Esophagus muscularis mucosa (tissue), 4 donors: ENCODE measurements at places on chromosomes 5 and 9. TPM values are rescaled to one million over a fixed set of nuclear protein-coding genes. Genes with fewer than 3 reads are reported as not detected.

Gene CD14
- total RNA-seq, result 34.9 TPM

Gene NUTM2G
- not detected for total RNA-seq

Gene GRIA1
- 1.2 TPM for total RNA-seq

Gene FOXD4L3
- not detected for total RNA-seq

Gene FOXE1
- not detected for total RNA-seq

Gene PCDHGB1
- total RNA-seq, result 2.9 TPM

Gene OBP2B
- not detected for total RNA-seq

Gene GPR21
- 0.52 TPM for total RNA-seq

Gene TSSK1B
- total RNA-seq, result not detected

Gene BTNL8
- 0.34 TPM for total RNA-seq

DNA sequence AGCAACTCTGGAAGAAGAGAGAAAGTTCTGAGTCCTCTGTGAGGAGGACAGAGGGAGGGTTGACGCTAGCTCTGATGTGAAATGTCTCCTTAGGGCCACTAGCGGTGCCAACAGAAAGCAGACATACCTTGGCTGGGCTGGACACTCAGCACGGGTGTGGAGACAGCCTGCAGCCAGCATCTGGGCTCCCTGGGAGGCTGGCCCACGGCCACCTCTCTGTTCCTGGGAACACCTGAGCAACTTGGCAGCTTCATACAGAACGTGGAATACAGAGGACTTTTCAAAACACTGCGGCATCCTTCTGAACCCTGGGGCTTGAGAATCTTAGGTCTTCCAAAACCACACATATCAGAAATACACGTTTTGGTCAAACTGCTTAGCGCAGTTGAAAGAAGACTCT lies 269.1 kb downstream of the FSTL4 start:
- no peaks in the 10 kb centered on the region for H3K4me1 ChIP-seq
- no peaks in the 10 kb centered on the region for H3K27me3 ChIP-seq
- no peak for DNase-seq
- H3K36me3 ChIP-seq, result no peaks in the 10 kb centered on the region

- no peak overlapping the region for H3K4me3 ChIP-seq
- H3K27ac ChIP-seq, result no peak overlapping the region
These were observed 65.5 kb downstream of the CCNH start for GRCh38 chr5:87347272-87347671.

DNA sequence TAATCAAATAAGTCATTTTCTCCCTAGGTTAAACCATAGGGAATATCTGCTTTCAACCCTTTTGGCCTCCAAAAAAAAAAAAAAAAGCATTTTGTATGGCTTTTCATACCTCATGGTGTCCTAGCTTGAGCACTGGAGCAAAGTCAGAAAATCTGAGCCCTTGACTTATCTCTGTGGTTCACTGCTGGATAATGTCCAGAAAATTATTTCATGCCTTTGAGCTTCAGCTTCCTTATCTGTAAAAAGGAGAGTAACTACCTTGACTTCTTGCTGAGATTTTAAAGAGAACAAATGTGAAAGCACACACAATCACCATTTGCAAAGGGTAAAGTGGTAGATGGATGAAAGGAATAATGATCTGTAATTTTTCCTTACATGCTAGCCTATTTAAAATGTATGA lies 165.9 kb downstream of the ALDH1A1 start:
- no peak for DNase-seq
- H3K36me3 ChIP-seq, result no peaks in the 10 kb centered on the region
- H3K4me1 ChIP-seq, result peaks cover 5% of the 10 kb centered on the region
- H3K27ac ChIP-seq, result no peak overlapping the region

- H3K4me3 ChIP-seq, result no peak overlapping the region
- peaks cover 3% of the 10 kb centered on the region for H3K36me3 ChIP-seq
- H3K4me1 ChIP-seq, result no peaks in the 10 kb centered on the region
- no peak for DNase-seq
These were observed 181.0 kb upstream of the MAST4 start for GRCh38 chr5:66415208-66415607.

- H3K27ac ChIP-seq, result no peak overlapping the region
- no peaks in the 10 kb centered on the region for H3K36me3 ChIP-seq
- peaks cover 49% of the 10 kb centered on the region for H3K4me1 ChIP-seq
- DNase-seq, result no peak
- no peak overlapping the region for H3K4me3 ChIP-seq
- H3K27me3 ChIP-seq, result peaks cover 96% of the 10 kb centered on the region
These were observed 3.8 kb downstream of the BARHL1 start for GRCh38 chr9:132585954-132586829.

- no peak for DNase-seq
- no peaks in the 10 kb centered on the region for H3K4me1 ChIP-seq
- no peak overlapping the region for H3K4me3 ChIP-seq
- no peaks in the 10 kb centered on the region for H3K36me3 ChIP-seq
- no peak overlapping the region for H3K27ac ChIP-seq
These were observed 342.5 kb upstream of the ACTBL2 start for GRCh38 chr5:57825031-57825686.

DNA sequence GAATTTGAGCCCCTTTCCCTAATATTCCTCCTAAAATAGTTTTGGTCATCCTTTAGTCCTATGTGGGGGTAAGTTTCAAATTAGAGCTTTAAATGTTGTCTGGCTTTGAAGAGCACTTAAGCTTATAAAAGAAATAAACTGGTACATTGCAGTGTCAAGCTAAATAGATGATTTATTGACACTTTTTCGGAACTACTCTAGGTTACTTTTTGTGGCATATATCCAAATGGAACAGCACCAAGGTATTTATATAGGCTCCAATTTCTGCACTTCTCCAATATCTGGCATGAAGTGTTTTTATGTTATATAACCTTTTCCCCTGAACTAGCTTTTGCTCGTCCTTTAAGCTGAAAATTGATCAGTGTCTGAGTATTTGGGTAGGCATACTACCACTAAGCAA lies 402.5 kb downstream of the NFIB start:
- H3K4me1 ChIP-seq, result no peaks in the 10 kb centered on the region
- H3K27me3 ChIP-seq, result no peaks in the 10 kb centered on the region
- DNase-seq, result no peak
- no peak overlapping the region for H3K4me3 ChIP-seq
- no peak overlapping the region for H3K27ac ChIP-seq
- no peaks in the 10 kb centered on the region for H3K36me3 ChIP-seq

GRCh38 chr5:111853748-111854147 lies 96.8 kb upstream of the NREP start:
- H3K36me3 ChIP-seq, result no peaks in the 10 kb centered on the region
- no peaks in the 10 kb centered on the region for H3K27me3 ChIP-seq
- DNase-seq, result no peak
- peaks cover under 1% of the 10 kb centered on the region for H3K4me1 ChIP-seq
- no peak overlapping the region for H3K4me3 ChIP-seq

GRCh38 chr5:91170266-91170665 lies 212.9 kb downstream of the ARRDC3 start:
- no peak overlapping the region for H3K4me3 ChIP-seq
- no peak for DNase-seq
- no peak overlapping the region for H3K27ac ChIP-seq
- H3K4me1 ChIP-seq, result peaks cover 10% of the 10 kb centered on the region

- H3K4me3 ChIP-seq, result no peak overlapping the region
- DNase-seq, result no peak
- H3K4me1 ChIP-seq, result peaks cover 19% of the 10 kb centered on the region
- H3K36me3 ChIP-seq, result no peaks in the 10 kb centered on the region
These were observed 95.3 kb downstream of the KLF4 start for GRCh38 chr9:107394264-107394663.

GRCh38 chr5:94793113-94793815 lies 174.8 kb downstream of the SLF1 start:
- no peaks in the 10 kb centered on the region for H3K27me3 ChIP-seq
- no peak for DNase-seq
- H3K27ac ChIP-seq, result no peak overlapping the region
- no peak overlapping the region for H3K4me3 ChIP-seq
- no peaks in the 10 kb centered on the region for H3K4me1 ChIP-seq

- H3K27me3 ChIP-seq, result no peaks in the 10 kb centered on the region
- H3K4me1 ChIP-seq, result peaks cover 13% of the 10 kb centered on the region
- DNase-seq, result no peak
- no peaks in the 10 kb centered on the region for H3K36me3 ChIP-seq
- no peak overlapping the region for H3K27ac ChIP-seq
These were observed 201.3 kb upstream of the CLINT1 start for GRCh38 chr5:158060212-158060611.
